ENCODE measurements at places on chromosomes 4 and X. TPM values are rescaled to one million over a fixed set of nuclear protein-coding genes. Genes with fewer than 3 reads are reported as not detected.

BTC gene
- total RNA-seq: 7.1 TPM

UGT2B11 gene
- total RNA-seq: not detected

RAI2 gene
- total RNA-seq: 0.38 TPM

MXRA5 gene
- total RNA-seq: 8.3 TPM

SHROOM4 gene
- 8.8 TPM for total RNA-seq

CAPN6 gene
- total RNA-seq: 6.0 TPM

VEGFC gene
- total RNA-seq: 3.8 TPM

RASGEF1B gene
- total RNA-seq: 17.7 TPM

RASL11B gene
- 0.15 TPM for total RNA-seq

ENPP6 gene
- not detected for total RNA-seq
